Stimulated activated CD4-positive, alpha-beta T cell treated with anti-CD3 and anti-CD28 coated beads, Interleukin-1b, Interleukin-23, amount 100 ng/mL, for 1 hour (primary cell): ENCODE measurements at places on chromosomes 2 and 18.

DNA sequence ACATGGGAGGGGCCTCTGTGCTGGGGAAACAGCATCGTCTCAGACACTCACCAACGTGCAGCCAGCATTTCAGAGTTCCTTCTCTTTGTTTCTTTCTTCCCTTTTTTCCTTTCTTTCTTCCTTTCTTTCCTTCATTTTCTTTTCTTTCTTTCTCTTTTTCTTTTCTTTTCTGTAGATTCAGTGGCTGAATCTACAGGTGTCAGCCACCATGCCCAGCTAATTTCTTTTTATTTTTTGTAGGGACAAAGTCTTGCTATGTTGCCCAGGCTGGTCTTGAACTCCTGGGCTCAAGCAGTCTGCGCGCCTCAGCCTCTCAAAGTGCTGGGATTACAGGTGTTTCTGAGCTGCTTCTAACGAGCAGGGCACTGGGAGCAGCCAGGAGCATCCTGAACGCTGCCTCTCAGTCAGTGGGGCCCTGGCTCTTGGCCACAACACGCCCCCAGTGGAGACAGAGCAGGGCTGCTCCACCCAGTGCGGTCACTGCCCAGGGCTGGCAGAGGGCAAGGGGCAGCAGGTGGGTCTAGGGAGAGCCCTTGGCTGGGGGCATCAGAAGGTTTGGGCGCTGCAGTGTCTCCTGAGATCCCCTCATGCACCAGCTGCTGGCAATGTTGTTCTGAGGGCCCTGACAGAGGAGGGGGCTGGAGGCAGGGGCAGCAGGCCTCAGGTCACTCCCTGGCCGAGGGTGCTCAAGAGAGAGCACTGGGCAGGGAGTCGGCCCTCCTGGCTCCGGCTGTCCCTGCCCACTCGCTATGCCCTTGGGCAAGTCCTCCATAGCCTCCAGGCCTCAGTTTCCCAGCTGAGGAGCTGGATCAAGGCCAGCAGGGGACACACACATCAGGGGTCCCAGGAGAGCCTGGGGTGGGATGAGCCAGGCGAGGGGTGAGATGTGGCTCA is 4.7 kb upstream of the KLHL30 start:
- no peak for DNase-seq

GRCh38 chr2:112483042-112483473 is 1.1 kb downstream of the TTL start:
- no peak for DNase-seq

DNA sequence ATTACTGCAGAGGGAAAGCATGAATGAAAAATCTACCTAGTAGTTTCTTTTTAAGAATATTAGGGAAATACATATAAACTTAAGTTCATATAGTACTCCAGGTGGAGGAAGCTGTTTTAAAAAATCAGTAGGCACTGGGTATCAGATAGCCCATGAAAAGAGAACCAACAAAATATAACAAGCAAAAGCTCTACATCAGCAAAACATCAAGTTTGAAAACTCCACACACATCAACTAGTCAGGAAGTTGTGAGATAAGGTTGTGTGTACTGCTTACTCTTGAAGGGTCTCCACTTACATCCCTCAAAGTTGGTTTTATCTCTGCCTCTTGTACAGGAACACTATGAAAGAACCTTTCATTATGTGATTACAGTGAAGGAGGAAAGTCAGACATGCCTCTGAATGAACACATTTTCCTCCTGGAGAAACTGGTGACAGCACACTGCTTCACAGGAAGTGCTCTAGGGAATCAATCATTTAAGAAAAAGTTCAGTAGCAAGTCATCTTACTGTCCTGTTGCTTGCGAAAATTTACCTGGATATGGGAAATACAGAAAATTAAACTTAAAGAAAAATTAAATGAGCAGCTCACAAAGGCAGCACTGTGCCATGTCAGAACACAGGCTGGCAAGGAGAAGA is 57.7 kb downstream of the THADA start:
- DNase-seq, result no peak

- DNase-seq, result no peak
Observed at GRCh38 chr18:43265465-43265864, 11.8 kb downstream of the SYT4 start.

DNA sequence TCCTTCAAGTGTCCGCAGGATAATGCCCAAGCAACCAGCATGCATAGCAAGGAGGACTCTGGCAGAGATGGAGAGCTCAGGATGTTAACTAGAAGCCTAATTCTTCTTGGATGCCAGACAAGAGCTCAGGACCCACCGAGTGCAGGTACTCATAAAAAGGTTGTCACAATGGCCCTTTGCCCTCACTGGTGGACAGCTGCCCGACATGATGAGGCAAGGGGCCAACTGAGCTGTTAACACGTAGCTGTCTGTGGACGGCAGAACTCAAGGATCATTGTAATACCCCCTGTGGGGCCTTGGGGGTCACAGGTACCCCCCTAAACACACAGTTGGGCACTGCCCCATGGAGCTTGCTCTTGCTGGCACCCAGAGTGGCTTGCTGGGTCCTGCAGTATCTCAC is 393.7 kb downstream of the PIK3C3 start:
- DNase-seq, result no peak

DNA sequence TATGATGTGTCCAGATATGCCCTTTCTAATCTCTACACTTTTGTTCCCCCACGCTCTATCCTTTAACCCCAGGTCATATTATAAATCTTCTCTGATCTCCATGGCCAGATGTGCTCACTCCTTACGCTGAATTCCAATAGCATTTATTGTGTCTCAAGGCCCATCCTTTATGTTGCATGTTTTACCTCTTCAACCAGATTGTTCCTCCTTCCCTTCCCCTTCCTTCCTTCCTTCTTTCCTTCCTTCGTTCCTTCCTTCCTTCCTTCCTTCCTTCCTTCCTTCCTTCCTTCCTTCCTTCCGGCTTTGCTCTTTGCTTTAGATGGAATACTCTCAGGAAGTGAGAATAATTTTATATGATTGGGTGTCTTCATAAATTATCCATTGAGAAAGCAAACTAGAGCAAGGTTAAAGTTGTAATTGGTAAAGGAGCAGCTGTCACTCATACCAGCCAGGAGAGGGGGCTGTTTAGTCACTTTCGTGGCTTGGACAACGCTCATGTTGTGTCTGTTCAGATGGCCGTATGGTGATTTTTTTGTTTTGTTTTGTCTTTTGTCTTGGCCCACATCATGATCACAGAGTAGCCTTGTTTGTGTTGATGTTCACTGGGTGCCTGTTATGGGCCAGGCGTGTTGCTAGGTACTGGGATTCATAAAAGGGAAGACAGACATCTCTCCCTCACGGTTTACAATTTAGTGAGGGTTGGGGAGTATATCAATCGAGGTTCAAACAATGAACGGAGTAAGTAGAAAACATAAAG is 68.0 kb downstream of the DAW1 start:
- DNase-seq, result no peak

DNA sequence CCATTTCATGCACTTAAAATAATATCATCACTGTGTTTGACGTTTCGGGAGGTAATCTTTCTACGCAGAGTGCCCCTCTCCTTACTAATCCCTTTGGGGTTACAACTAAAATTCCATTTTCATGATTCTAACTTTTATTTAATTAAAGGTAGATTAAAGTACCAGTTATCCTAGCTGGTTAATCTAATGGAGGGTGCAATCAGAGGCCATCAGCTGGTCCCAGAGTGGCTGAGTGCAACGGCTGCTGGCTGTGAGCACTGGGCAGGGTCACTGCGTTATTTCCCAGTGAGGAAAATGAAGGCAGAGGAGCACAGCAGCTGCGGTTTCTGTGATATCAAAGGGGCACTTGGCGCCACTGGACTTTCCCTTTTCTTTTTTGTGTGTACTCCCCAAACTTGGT is 12.1 kb downstream of the SCYGR4 start:
- DNase-seq, result no peak

DNA sequence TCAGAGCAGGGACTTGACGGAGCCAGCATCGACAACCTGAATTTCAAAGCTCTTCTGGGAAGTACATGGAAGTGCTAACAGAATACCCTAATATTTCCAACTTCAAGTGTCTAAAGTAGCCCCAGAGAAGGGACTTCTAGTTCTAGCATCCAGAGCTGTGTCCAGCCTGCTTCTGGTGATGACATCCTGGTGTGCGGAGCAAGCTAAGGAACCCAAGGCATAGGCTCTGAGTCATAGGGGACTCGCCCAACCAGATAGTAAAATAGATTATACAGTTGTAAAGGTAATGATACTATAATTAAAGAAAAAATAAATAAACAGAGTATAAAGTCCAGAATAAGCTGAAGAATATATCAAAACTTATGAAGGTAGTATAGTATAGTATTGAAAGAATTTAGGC is 108.1 kb upstream of the SERPINE2 start:
- DNase-seq, result no peak

DNA sequence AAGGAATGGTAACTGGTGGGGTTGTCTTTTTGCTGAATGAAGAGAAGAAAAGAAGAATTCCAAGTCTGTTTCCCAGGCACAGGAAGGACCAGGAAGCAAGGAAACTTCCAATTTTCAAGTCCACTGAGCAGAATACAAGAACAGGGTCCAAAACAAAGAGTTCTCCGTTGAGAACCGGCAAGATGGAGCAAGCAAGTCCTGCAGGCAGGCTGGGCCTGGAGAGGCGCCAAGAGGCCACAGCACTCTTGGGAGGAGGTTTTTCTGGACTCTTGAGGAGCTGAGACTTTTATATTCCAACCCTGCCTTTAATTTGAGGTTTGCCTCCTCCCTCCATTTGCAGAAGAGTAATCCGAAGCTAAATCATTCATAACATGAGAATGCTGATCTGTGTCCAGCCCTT is 224.5 kb downstream of the IKZF2 start:
- DNase-seq, result no peak

DNA sequence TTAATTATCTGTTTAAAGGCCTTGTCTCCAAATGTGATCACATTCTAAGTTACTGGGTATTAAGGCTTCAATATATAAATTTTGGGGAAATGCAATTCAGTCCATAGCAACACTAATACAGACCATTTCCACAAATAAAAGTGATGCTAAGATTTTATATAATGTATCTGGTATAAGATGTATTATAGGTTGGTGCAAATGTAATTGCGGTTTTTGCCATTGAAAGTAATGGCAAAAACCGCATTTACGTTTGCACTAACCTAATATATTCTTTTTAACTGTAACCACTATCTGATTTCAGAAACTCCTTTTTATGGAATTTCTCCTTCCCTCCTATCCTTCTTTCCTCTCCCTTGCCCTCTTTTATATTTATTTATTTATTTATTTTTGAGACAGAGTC is 1020.6 kb downstream of the BCL11A start:
- DNase-seq, result no peak

DNA sequence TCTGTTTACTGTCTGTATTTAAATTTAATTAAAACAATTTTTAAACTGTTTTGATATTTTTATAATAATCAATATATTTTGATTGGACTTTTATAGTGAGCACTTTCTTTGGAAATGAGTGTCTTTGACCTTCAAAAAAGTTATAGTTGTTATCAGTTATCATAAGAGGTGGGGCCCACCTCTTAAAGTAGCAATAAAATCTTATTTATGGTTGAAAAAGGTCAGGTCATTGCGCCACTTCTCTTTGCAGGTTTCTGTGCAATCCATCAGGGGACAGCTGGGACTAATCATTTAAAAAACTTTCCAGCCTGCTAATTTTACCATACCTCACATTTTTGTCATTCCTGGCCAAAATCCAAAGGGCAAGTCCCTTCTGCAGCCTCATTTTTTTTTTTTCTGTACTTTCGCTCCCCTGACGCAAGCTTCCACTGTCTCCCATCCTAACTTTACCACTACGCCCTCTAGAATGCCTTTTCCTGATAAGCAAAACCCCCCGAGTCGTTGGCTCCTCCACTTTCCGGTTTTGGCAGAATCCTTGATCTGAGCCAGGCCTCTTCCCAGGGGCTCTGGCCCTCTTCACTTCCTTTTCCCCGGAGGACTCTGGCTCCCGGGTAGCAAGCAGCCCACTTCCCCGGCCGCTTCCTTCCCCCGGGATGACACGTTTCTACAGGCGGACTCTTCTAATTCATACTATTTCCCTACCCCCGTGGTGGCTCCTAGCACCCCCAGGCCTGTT is 1.1 kb upstream of the SEH1L start:
- no peak for DNase-seq

- DNase-seq, result no peak
Observed at GRCh38 chr18:21064347-21064746, 47.3 kb downstream of the ROCK1 start.

GRCh38 chr18:32278177-32278799 is 88.4 kb downstream of the MEP1B start:
- no peak for DNase-seq

GRCh38 chr18:8548186-8548585 is 61.1 kb upstream of the RAB12 start:
- no peak for DNase-seq
